Large intestine (tissue), 12 donors: ENCODE measurements at places on chromosomes 3 and 15.

- H3K4me1 ChIP-seq: peaks cover 8% of the 10 kb centered on the region
- peaks cover 17% of the 10 kb centered on the region for H3K36me3 ChIP-seq
- H3K27me3 ChIP-seq: no peaks in the 10 kb centered on the region
- no peak overlapping the region for H3K4me3 ChIP-seq
- H3K27ac ChIP-seq: no peak overlapping the region
- DNase-seq: no peak
Measured at GRCh38 chr15:64453689-64454037, 6.7 kb upstream of the ZNF609 start.

DNA sequence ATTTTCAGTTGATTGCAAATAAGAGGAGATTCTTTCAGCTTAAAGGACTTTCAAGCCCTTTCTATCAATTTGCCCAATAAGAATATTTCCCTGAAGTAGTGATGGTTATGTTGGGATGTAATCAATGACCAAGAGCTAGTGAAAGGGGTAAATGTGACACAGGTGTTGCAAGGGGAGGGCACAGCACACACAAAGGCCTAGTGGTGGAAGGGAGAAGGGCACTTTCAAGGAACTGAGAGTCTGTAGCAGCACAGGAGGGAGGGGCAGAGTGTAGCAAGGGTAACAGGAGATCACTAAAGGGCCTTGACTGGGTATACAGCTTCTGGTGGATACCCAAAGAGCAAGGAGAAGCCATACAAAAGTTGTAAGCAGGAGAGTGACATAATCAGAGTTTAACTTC is 217.8 kb upstream of the ARHGEF26 start:
- no peak for DNase-seq
- no peak overlapping the region for H3K27ac ChIP-seq
- H3K36me3 ChIP-seq: no peaks in the 10 kb centered on the region
- H3K4me3 ChIP-seq: no peak overlapping the region

DNA sequence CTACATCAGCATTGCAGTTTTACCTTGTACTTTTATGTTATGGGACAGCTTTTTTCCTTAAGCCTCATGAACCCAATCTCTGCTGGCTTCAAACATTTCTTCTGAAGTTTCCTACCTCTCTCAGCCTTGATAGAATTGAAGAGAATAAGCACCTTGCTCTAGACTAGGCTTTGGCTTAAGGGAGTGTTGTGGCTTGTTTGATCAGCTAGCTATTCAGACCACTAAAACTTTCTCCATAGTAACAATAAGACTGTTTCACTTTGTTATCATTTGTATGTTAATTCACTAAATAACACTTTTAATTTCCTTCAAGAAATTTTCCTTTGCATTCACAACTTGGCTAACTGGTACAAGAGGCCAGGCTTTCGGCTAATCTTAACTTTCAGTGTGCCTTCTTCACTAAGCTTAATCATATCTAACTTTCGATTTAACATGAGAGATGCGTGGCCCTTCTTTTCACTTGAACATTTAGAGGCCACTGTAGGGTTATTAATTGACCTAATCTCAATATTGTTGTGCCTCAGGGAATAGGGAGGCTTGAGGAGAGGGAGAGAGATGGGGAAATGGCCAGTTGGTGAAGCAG is 8.1 kb upstream of the TIGIT start:
- H3K4me3 ChIP-seq: no peak overlapping the region
- no peaks in the 10 kb centered on the region for H3K27me3 ChIP-seq
- no peaks in the 10 kb centered on the region for H3K36me3 ChIP-seq
- H3K4me1 ChIP-seq: no peaks in the 10 kb centered on the region
- no peak overlapping the region for H3K27ac ChIP-seq

DNA sequence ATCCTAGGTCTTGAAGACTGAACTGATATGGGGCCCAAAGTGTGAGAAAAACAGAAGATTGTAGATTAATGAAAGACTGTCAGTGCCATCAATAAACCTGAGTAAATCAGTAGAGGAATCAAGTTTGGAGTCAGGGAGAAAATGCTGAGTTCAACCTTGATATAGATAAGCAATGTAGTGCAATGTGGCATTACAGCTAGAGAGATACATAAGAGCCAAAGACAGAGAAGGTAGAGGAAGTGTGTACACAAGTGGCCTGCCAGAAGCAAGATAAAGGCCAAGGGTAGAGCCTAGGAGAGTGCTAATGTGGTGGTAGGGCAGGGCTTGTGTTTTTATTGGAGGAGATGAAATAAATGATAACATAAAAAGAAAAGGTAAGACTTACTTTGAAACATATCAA is 26.0 kb upstream of the EID1 start:
- DNase-seq: no peak
- H3K4me3 ChIP-seq: no peak overlapping the region
- H3K4me1 ChIP-seq: peaks cover 4% of the 10 kb centered on the region
- H3K36me3 ChIP-seq: no peaks in the 10 kb centered on the region
- no peaks in the 10 kb centered on the region for H3K27me3 ChIP-seq
- no peak overlapping the region for H3K27ac ChIP-seq

- H3K4me3 ChIP-seq: no peak overlapping the region
- H3K27me3 ChIP-seq: no peaks in the 10 kb centered on the region
- no peak overlapping the region for H3K27ac ChIP-seq
- H3K36me3 ChIP-seq: no peaks in the 10 kb centered on the region
- H3K4me1 ChIP-seq: no peaks in the 10 kb centered on the region
- DNase-seq: no peak
Measured at GRCh38 chr3:157384031-157384430, 52.6 kb upstream of the PTX3 start.

DNA sequence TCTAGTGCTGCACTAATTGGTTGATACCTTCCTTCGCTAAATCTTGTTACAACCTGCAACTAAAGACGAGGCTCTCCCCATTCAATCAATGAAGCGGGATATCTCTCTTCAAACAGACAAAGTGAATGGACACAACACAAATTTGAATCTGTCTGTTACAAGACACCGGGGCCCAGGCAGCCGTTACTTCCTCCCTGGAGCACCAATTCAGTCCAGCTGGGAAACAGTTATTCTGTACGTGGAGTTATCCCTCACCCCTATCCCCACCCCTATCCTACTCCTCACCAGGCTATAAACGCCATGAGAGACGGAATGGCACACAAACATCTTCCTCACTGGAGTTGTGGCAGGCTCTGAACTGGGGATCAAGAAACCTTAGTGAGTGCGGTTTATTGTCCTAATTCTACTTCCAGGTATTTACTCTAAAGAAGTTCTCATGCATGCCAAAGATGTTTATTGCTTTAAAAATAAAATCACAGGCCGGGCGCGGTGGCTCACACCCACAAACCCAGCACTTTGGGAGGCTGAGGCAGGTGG is 181.8 kb downstream of the FOXP1 start:
- no peaks in the 10 kb centered on the region for H3K27me3 ChIP-seq
- peaks cover 27% of the 10 kb centered on the region for H3K4me1 ChIP-seq
- H3K36me3 ChIP-seq: no peaks in the 10 kb centered on the region
- peak overlapping the region; percentile 15 for H3K27ac ChIP-seq

DNA sequence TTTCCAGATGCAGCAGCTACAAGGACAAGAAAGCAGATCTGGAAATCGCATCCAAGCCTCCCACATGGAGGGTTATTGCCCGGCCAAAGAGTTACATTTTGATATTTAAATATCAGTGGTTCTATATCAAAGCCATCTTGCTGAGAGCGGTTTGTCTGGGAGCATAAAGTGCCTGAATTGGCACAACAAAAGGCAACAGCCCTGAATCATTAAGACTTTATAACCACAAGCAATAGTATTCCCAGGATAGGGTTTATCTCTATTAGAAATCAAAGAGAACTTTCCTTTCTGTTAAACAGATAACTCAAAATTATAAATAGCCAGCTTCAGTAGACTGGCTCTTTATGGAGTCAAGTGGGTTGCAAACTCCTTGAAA is 564.7 kb downstream of the ROBO1 start:
- H3K36me3 ChIP-seq: no peaks in the 10 kb centered on the region
- no peak overlapping the region for H3K4me3 ChIP-seq
- DNase-seq: no peak
- no peaks in the 10 kb centered on the region for H3K27me3 ChIP-seq
- H3K27ac ChIP-seq: no peak overlapping the region

DNA sequence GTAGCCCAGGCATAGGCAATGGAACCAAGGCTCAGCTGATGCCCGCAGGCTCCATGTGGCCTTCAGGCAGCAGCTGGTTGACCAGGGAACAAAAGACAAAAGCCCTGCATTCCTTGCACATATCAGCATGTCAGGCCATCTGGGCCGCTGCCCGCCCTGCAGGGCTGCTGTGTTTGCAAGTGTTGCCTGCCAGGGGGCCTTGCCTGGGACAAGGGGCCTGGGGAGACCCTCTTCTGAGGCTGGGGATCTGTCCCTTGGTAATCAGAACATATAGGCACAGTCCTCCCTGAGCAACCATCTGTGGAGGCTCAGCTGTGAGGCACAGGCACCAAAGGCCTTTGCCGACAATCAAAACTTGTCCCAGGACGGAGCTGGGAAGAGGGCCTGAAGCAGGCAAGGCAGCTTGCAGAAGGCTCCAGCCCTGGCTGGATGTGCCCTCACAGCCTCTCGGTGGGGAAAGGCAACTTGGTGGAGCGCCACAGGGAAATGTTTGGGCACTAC is 138.2 kb downstream of the TPRA1 start:
- H3K27me3 ChIP-seq: peaks cover 56% of the 10 kb centered on the region
- H3K27ac ChIP-seq: no peak overlapping the region
- H3K4me1 ChIP-seq: peaks cover 4% of the 10 kb centered on the region
- H3K4me3 ChIP-seq: no peak overlapping the region
- no peak for DNase-seq

DNA sequence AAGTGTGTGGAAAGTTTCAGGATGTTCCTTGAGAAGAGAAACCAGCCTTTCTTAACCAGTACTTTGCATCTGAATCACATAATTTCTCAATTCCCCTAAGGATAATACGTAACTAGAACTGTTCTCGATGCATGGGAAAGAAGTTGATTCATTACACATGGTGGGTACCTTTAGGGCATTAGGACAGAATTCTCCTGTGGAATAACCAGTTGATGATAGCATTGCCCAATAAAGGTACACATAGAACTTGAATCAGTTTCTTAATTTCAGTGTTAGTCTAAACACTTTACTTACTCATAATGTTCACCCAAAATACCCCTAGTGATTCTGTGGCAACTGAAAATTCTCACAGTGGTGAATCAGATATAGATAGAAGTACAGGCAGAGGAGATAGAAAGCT is 1030.9 kb downstream of the ROBO1 start:
- no peaks in the 10 kb centered on the region for H3K4me1 ChIP-seq
- H3K27ac ChIP-seq: no peak overlapping the region
- H3K27me3 ChIP-seq: no peaks in the 10 kb centered on the region
- no peak for DNase-seq

GRCh38 chr3:141047168-141047567 is 4.0 kb upstream of the SPSB4 start:
- no peaks in the 10 kb centered on the region for H3K4me1 ChIP-seq
- no peaks in the 10 kb centered on the region for H3K36me3 ChIP-seq

DNA sequence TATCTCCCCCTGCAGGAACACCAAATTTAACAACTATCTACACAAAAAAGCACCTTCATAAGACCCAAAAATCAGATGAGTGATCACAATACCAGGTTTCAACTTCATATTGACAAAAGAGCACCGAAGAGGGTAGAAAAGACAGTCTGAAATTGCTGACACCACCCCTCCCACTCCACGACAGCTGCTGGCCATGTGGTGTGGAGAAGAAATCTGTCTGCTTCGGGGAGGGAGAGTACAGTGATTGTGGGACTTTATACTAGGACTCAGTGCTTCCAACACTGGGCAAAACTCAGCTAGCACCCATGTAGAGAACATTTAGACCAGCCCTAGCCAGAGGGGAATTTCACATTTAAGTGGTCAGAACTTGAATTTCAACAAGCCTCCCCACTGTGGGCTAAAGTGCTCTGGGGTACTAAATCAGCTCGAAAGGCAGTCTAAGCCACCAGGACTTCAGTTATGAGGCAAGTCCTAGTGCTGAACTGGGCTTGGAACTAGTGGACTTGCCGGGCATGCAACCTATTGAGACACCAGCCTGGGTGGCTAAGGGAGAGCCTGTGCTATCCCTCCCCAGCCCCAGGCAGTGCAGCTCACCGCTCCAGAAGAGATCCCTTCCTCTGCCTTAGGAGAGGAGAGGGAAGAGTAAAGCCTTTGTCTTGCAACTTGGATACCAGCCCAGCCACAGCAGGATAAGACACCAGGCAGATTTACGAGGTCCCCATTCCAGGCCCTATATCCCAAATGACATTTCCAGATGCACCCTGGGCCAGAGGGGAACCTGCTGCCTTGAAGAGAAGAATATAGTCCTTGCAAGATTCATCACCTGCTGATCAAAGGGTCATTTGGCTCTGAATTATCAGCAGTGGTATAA is 44.6 kb upstream of the POU1F1 start:
- no peak overlapping the region for H3K27ac ChIP-seq
- DNase-seq: no peak
- no peaks in the 10 kb centered on the region for H3K27me3 ChIP-seq
- peaks cover 10% of the 10 kb centered on the region for H3K4me1 ChIP-seq
- no peak overlapping the region for H3K4me3 ChIP-seq

- peaks cover 36% of the 10 kb centered on the region for H3K36me3 ChIP-seq
- DNase-seq: no peak
- no peak overlapping the region for H3K4me3 ChIP-seq
- H3K27me3 ChIP-seq: no peaks in the 10 kb centered on the region
- no peaks in the 10 kb centered on the region for H3K4me1 ChIP-seq
- no peak overlapping the region for H3K27ac ChIP-seq
Measured at GRCh38 chr3:171155122-171155700, 128.7 kb upstream of the SLC2A2 start.

DNA sequence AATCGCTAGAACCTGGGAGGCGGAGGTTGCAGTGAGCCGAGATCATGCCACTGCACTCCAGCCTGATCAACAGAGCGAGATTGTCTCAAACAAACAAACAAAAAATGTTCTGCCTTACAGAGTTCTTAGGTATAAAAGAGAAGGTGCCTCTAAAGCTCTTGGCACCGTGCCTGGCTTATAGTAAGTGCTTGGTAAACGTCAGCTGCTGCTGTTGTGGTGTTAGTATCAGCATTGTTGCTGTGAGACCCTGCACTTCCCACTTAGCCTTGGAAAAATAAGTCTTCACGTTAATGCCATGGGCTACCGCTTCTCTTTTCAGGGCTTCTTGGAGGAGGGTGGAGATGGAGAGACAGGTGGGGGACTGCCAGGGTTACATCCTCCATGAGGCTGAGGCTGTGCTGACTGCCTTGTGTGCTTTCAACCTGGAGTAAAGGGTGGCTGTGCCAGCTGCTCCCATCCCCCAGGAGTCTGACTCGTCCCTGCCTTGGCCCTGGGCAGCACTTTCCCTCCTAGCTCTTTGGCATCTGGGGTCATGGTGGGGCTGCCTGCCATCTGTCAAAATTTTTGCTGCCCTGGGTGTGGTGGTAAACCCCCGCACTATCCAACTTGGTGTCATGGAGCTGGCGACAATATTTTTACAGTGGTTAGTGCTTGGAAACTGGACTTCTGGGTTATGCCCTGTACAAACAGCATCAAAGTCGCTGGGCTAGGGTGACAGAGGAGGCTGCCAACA is 17.8 kb downstream of the FLNB start:
- no peak overlapping the region for H3K27ac ChIP-seq
- no peaks in the 10 kb centered on the region for H3K27me3 ChIP-seq
- H3K4me3 ChIP-seq: no peak overlapping the region
- peak; percentile 49 for DNase-seq

- H3K4me3 ChIP-seq: no peak overlapping the region
- H3K27ac ChIP-seq: no peak overlapping the region
- H3K36me3 ChIP-seq: no peaks in the 10 kb centered on the region
- no peaks in the 10 kb centered on the region for H3K27me3 ChIP-seq
- H3K4me1 ChIP-seq: no peaks in the 10 kb centered on the region
Measured at GRCh38 chr3:60669636-60670035, 581.6 kb downstream of the FHIT start.
